ENCODE measurements at places on chromosomes 7 and 10.

DNA sequence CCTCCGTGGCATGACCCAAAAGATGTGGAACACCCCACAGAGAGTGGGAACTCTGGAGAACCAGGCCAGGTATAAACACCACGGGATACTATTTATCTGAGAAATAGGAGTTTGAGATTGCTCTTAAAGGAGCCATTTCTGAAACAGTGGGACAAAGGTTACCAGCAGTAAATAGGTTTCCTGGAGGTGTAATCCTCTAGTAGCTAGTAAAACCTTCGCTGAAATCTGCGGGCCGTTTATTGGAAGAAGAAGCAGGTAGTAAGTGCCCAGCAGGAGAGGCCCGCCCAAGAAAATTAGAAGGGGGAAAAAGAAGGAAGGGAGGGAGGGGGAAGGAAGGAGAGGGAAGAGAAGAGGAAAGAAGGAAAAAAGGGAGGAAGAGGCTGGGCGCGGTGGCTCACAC, 51.6 kb downstream of the CHST3 start:
- no peak for DNase-seq

DNA sequence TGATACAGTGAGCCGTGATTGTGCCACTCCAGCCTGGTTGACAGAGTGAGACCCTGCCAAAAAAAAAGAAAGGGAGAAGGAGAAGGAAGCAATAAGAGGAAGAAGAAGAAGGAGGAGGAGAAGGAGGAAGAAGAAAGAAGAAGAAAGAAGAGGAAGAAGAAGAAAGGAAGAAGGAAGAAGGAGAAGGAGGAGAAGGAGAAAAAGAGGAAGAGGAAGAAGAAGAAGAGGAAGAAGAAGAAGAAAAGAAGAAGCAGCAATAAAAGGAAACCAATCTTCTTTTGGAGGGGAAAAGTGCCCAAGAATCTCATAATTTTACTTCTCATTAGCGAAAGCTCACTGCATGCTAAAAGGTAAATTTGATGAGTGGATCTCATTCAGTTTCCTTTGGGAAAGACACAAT, 85.7 kb upstream of the GLCCI1 start:
- DNase-seq, result no peak

DNA sequence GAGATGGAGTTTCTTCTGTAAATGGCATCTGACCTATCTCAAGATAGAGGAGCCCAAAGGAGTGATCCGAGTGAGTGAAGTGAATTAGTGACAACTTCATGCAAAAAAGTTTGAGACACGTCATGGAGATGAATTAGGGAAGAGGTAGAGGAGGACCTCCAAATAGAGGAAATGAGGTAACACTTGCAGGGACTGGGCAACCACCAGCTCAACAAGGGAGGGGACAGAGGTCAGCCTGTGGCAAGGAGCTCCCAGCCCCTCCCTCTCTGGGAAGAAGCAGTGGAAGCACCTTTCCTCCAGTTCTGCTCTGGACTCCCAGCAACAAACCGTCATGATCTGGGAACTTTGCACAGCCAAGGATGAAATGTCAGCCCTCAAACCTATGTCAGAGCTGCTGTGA, 83.5 kb upstream of the IKZF1 start:
- DNase-seq, result no peak

- no peak for DNase-seq
These were observed 379.2 kb upstream of the GHITM start for GRCh38 chr10:83760142-83760541.

DNA sequence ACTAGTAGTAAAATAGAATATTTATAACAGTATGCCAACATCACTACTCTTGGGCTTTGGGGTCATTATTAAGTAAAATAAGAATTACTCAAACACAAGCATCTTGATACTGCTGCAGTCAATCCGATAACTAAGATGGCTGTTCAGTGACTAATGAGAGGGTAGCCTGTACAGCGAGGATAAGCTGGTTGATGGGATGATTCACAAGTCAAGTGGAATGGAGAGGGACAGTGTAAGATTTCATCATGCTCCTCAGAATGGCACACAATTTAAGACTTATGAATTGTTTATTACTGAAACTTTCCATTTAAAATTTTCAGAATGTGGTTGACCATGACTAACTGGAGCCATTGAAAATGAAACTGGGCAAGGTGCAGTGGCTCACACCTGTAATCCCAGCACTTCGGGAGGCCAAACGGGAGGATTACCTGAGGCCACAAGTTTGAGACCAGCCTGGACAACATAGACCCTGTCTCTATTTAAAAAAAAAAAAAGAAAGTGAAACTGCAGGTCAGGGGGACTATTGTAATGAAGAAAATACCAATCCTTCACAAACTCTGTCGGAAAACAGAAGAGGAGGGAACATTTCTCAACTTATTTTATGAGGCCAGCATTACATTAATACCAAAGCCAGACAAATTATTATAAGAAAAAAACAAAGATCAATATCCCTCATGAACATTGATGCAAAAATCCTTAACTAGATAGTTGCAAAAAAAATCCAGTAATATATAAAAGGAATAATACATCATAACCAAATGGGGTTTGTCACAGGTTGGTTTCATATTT, 11.2 kb downstream of the AVL9 start:
- no peak for DNase-seq

- no peak for DNase-seq
These were observed 526.1 kb downstream of the CALN1 start for GRCh38 chr7:71886046-71886445.

DNA sequence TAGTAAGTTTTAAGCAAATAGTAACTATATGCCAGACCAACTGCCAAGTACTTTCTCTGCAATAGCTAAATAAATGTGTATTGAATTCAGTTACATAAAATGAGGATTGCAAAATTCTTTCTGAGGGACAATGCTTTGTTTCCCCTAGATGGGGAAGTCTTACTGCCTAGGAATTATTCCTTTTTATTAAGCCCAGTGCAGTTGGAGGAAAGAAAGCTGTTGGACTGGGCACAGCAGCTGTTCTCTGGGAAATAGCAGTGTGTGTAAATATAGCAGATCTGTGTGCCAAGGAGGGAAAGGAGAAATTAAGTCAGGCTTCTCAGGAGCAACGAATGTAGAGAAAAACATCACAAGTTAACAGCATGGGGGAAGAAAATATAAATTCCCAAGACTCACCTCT, 77.1 kb downstream of the SEC23IP start:
- no peak for DNase-seq

GRCh38 chr7:140534743-140535142, 55.4 kb upstream of the MKRN1 start:
- no peak for DNase-seq

DNA sequence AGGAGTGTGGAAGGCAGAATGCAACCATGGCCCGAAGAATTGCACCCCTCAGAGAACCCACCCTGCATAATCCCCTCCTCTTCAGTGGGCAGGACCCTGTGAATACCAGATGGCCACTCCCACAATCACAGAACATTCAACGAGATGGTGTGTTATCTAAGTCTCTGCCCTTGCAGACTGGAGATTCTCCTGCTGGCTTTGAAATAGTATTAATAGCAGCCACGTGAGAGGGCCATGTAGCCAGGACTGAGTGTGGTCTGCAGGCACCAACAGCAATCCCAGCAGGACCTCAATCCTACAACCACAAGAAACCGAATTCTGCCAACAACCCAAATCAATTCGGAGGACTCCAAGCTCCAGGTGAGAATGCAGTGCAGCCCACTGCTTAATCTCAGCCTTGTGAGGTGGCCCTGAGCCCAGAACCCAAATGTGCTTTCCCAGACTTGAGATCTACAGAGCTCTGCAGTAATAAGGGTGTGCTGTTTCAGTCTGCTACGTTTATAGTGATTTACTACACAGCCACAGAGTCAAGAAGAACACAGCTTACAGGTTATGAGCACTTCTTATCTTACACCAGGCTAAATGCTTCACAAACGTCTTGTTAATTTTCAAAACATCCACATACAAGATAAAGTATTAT, 72.1 kb downstream of the VOPP1 start:
- no peak for DNase-seq

All from stimulated activated CD8-positive, alpha-beta memory T cell treated with anti-CD3 and anti-CD28 coated beads, Interleukin-15, amount 100 ng/mL, for 1 hour (primary cell).